NCI-H1436 (cell line): ENCODE measurements at places on chromosomes 3 and 15.

- DNase-seq, result no peak
These were observed 47.6 kb downstream of the RHCG start for GRCh38 chr15:89448825-89449224.

DNA sequence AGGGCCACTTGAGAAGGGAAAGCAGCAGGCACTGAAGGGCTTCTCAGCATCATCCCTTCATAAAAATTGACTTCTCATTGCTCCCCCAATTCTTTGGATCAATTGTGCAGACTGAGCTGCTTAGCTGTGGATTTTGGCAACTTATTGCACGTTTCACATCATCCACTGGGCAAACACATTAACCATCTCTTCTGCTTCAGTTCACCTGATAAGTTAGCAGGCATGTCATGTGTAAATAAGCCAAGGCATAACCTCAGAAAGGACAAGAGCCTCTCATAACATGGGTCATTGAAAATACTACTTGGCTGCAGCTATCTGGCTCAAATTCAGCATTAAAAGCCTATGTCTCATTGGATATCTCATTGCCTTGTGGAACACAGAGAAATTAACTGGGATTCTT lies 366.5 kb downstream of the LRRC3B start:
- no peak for DNase-seq

DNA sequence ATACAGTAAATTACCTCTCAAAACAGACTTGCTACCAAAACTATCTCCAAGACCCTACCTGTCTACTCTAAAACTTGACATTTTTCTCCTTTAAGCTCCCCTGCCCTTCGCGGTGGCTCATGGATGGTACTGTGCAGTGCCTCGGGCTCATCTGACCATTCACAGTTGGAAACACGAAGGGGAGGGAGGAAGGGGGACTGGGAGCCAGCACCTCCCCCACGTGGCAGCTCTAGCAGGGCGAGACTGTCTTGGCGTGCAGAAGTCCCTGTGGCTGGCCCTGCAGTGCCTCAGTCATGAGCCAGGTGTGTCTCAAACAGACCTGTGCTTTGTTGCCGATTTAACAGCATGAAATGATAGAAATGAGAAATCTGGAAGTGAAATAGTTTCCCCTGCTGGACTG lies 372.0 kb downstream of the GABRG3 start:
- DNase-seq, result no peak

GRCh38 chr15:94610485-94610884 lies 379.1 kb downstream of the MCTP2 start:
- DNase-seq, result no peak

DNA sequence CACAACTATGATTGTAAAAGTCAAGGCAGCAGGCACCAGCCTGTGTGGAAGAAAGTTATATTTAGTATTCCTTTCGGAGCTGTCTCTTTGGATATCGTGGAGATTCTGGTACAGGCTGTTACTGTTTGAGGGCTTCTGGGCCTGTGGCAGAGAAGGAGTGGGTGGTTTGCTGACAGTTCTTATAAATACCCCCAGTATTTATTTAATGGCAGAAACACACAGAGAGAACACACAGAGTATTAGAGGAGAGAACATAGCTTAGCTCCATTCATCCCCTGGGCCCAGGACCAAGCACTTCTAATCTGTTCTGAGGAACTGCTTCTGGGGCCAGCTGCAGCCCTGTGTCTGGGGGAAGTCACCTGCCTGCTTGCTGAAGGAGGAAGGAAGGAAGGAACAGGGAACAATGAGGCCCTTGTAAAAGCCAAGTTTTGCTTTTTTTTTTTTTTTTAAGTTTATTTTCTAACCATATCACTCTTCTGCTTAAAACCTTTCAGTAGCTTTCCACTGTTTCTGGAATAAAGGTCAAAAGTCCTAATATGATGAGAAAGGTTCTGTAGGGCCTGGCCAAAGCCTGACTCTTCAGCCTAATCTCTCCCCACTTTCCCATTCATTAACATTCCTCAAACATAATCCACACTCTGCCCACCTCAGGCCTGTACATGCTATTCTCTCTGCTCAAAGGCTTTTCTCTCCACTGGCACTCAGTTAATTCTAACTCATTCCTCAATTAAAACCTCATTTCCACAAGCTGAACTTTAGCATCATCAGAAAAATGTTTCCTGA lies 11.8 kb upstream of the PP2D1 start:
- no peak for DNase-seq

GRCh38 chr3:65811086-65811761 lies 227.5 kb downstream of the MAGI1 start:
- DNase-seq, result no peak

DNA sequence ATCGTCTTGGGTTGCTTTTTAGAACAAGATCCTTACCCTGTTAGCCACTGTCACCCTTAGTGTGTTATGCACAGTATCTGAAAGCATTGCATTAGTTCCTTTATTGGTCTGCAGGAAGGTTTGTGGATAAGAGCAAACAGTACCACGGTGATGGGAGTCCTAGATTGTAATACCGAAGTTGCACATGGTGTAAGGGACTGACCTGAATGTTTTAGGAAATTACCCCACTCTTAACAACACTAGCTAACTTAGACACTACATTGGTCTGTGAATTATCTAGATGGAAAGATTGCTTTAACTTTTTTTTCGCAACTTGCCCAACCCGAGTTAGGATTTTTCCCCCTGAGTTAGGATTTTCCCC lies 1.3 kb downstream of the STT3B start:
- DNase-seq, result no peak
